ENCODE measurements at places on chromosomes 12 and 14.

DNA sequence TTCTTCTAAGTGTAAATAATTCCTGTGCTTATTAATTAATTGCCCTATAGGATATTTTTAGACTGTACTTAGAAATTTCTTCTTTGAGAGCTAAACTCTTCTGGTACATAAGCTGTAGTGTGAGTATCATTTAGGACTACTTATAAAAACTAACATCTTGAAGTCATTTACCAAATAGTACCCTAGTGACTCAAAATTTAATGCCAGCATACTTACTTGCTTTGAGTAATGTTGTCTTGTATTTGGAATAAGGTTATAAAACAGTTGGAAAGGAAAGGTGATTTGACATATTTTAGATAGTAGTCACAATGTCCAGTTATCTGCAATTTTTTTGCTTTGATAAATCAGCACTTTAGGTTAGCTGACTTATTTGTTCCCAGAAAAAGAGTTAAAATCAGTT lies 39.1 kb downstream of the SPATA7 start:
- DNase-seq: no peak

GRCh38 chr14:65832431-65833266 lies 420.1 kb downstream of the FUT8 start:
- no peak for DNase-seq

DNA sequence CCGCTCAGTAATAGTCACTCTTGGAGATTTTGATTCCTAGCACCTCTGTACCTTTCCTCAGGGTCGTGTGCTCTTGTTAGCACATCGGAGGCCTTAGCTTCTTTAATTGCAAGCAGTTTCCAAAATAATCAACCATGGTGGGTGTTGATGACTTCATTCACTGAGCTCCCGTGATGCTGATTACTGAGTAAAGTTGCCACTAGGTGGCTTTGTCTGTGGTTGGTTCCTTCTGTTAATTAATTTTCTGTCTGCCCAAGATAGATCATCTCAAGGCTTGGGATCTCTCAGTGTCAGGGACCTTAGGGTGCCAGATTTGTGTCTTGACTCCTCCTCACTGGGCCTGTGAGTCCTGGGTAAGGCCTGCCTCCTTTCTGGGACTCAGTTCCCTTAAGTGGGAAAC lies 54.3 kb downstream of the PTPN11 start:
- no peak for DNase-seq

DNA sequence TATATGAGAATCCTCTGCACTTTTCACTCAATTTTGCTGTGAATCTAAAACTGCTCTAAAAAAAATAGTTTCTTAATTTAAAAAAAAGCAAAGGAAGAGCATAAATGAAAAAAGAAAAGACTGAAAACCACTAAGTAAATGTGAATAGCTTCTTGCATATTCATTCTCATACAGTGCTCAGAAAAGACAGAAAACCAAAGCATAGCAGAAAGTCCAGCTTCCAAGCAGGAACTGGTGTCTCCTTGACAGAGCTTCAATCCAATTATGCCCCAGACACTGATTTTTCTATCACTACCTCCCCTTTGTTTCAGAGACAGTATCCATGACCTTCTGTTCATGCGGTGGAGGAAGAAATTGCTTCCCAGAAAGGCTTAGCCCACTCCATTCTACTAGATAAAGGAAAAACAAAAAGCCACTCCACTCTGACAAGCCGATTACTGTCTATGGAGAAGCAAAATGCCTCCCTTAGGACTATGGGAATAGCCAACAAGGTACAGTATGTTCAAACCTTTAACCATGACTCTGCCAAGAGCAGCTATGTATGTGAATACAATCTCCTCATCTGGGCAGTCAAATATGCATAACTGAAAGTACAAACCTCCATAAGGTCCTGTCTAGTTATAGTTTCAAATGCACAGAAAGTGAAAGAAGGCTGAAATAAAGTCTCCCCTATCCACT lies 40.6 kb downstream of the ATF7 start:
- peak; percentile 55 for DNase-seq

DNA sequence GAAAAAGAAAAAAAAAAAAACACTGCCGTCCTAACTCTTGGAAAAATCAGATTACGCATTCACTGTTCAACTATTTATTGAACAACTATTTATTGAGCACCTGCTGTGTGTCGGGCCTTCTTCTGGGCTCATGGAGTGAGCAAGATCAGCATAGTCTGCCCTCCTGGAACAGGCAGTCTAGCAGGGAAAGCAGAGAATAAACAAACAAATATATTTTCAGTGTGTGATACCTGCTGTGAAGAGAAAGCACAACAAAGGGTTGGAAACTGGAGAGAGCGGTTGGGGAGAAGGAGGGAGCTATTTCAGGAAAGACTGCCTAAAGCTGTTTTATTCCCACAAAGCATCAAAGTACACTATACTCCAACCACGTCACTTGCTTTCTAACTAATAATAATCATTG lies 10.8 kb downstream of the PROX2 start:
- DNase-seq: no peak

DNA sequence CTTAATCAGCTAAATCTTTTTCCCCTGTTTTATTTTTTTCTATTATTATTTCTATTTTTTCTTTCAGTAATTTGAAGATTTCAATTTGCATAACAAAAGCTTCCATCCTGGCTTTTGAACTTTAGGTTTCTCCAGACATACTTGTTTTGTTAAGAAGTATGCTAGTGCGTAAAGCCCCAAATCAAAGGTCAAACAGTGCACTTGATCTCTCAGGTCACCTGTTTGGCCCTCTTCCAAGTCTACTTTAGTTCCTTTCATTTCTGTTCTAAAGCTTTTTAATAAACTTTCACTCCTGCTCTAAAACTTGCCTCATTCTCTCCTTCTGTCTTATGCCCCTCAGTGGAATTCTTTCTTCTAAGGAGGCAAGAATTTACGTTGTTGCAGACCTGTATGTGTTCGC lies 54.6 kb upstream of the ATXN7L3B start:
- no peak for DNase-seq

- no peak for DNase-seq
These were observed 115.9 kb downstream of the BCL11B start for GRCh38 chr14:99156090-99156425.

DNA sequence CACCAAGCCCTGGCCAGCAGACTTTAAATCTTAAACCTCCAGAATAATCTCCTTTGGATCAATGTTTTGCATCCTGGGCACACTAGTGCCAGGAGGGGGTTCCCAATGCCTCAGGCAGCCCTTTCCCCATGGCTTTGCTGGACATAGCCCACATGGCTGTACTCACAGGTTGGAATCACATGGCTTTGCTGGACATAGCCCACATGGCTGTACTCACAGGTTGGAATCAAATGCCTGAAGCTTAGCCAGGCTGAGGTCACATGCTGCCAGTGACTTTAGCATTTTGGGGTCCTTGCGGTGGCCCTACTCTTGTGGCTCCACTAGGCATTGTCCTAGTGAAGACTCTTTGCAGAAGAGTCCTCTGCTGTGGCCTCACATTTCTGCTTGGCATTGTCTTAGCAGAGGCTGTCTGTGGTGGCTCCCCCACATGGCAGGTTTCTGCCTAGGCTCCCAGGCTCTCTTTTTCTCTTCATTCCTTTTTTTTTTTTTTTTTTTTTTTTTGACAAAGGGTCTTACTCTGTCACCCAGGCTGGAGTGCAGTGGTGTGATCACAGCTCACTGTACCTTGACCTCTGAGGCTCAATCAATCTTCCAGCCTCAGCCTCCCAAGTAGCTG lies 13.0 kb downstream of the FLVCR2 start:
- DNase-seq: no peak

DNA sequence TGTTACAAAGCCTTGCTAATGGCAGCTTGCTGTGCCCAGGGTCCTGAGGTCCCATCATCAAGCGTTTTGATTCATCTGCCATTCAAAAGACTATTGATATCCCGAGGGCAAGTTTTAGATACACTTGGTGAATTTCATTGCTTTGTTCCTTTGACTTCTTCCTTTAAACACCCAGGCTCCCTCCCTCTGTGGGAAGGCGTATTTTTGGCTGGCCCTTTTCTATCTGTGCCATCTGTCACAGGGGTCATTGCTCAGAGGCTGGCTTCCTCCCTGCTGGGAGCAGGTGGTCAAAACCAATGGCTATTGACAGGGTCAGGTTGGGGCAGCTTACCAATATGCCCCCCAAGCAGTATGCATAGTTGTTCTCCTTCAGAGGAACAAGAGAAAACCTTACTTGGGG lies 40.0 kb downstream of the SCN8A start:
- DNase-seq: no peak

DNA sequence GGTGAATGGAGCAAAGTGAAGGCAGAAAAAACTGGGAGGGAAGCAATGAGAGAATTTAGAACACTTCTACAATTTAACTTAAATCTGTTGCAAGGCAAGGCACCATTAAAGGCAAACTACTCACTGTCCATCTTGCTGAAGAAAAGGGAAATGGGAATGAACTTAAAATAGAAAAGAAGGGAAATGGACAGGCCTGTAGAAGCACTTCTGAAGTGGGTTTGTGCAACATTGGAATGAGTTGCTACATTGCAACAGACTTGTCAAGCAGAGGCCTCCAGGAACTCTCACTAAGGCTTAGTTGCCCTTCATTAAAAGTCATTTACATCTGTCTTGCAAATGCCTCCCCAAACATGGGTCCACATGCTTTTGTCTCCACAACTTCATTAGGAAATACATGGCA lies 13.7 kb upstream of the OR10AD1 start:
- DNase-seq: no peak

GRCh38 chr12:27769142-27769673 lies 10.8 kb upstream of the KLHL42 start:
- no peak for DNase-seq

DNA sequence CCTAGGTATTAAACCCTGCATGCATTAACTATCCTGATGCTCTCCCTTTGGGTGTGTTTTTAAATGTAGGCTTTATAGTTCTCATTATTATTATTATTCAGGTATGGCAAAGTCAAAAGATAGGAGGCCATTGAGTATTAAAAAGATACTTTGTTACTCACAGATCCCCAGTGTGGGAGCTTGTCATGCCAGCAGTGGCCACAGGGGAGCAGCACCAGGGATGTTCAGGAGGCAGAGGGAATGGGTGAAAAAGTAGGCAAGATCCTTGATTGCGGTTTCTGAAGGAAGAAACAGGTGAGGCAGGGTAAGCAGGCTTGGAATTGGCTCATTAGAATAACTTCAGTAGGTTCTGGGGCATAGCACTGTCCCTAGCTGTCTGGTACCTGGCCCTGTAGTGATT lies 382.2 kb downstream of the MED13L start:
- DNase-seq: peak; percentile 22

DNA sequence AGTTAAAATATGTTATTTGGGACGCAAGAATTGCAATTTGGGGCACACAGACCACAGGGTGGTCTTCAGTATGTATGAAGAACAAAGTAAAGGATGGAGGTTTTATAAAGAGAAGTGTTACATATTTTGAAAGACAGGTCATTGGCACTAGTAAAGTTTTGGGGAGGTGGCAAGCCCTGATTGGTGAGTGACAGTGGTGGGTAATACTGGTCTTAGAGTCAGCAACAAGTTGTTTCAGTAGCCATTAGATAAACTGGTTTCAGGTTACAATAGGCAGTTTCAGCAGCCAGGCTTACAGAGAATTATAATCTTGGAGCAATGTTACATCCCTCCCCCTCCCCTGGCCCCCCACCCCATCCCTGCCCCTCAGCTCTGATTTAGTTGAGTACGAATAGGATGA lies 17.5 kb downstream of the MARK3 start:
- DNase-seq: no peak

Data from WERI-Rb-1 (cell line).